ENCODE measurements at places on chromosomes 1 and 21. TPM values are rescaled to one million over a fixed set of nuclear protein-coding genes. Genes with fewer than 3 reads are reported as not detected.

DNA sequence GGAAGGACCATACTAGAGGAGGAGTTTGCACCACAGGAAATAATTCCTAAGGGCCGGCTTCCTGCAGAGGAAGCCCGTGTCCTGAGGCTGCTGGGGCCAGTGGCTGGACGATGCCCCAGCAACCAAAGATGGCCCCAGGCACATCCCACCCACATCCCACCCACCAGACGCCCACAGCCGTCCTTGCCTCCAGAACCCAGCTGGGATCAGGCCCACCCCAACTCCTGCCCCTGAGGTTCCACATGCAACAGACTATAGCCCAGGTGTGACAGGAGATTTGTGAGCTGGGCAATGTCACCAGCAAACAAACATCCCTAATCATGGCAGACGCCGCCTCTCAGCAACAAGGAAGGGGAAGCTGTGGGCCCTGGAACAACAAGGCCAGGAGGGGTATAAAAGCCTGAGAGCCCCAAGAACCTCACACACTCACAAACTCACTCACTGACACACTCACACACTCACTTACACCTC is at the start of gene KRTAP10-9:
TSS of gene KRTAP10-9 (plus strand) at position 421 of the 471 bp plus-strand sequence. CDS start 79 bp downstream, outside the sequence.
- no peak for DNase-seq

DNA sequence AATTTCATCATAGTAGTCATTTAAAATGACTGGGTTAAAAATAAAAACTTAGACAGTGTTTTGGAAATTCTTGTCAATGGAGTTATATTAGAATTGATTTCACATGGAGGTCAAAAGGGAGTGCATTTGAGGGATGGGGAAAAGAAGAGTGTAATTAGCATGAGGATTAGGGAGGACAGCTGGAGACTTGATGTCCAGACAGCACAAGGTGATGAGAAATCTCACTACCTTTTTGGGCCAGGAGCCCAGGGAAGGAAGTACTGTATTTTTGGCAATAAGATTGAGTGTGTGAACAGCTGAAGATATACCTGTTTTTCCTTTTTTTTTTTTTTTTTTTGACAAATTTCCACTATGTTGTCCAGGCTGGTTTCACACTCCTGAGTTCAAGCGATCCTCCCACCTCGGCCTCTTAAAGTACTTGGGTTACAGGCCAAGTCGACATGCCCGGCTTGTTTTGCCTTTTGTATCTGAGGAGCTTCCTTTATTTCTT is 163.6 kb downstream of the PAPPA2 start:
- no peak for DNase-seq

DNA sequence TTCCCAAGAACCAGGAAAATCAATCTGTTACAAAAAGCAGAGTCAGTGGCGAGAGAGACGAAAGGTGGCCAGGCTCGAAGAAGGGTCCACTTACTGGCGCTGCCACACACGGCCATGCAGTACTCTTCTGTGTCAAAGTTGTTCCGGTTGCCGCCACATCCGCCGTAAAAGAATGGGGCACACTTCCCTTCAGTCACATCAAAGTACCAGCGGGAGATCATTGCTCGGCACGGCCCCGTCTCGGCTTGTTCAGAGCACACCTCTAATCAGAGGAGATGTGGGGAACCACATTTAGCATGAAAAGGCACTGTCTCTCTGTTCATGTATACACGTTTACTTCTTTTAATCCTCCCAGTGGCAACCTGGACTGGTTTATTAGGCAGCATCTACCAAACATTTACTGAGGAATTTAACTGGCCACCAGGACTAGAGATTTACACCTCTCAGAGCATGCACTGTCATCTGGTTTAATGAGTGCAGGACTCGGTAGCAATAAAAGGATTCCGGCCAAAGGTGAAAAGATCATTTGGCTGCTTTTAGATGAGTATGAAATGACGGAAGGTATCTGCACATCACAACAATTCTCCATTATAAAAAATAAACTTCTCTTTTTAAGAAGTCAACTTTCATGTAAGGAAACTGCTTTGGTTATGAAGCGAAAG is 170.5 kb downstream of the APP start:
- DNase-seq, result no peak

DNA sequence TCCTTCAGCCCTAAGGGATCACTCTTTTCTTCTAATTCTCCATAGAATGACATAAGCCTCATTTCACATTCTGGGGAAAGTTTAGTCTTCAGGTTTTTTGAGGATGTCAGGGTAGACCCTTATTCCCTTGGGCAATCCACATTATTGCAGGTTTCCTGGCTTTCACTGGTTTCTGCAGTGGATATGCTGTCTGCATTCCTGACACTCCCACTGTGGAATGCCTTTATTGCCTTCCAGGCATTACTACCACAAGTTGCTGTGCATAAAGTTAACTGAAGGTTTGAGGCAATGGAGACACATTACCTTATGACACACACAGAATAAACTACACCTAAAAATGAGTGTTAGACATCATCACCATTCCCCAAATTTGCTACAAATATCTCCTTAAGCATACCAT is 12.7 kb downstream of the FASLG start:
- DNase-seq, result no peak

DNA sequence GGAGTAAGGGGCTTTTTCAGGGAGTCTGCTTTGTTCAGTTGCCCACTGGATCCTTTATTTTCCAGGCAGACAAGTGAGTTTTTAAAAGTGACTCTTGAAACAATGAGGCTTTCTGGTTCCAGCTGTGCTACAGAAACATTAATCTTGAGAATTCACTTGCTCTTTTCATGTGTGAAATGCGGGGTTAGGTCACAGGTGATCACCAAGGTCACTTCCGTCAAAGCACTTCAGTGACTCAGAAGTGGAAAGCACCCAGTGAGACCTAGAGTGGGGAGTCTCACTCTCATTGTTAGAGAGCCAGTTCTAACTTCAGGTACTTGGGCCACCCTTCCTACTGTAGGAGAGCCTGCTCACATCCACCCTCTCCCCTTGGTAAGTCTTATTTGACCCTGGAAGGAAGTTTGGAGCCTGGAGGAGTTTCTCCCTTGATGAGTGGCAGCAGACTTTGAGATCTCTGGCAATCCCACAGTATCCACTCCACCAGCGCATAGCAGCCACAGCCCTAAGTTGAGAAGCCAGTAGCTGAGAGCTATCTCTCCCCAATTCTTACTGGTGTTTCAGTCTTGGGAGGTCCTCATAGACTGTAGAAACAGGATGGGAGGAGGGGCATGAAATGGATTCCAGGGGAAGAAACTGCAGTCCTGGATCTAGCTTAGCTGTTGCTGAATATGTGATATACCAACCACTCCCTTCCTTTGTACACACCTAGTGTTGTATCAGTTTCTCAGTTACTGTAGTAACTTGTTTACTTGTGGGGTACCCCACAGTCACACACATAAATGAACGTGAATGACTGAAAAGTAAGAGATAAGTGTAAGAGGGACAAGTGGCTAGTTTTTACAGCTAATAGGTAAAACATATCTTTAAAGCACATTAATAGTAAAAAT is 3.1 kb downstream of the TACSTD2 start:
- no peak for DNase-seq

DNA sequence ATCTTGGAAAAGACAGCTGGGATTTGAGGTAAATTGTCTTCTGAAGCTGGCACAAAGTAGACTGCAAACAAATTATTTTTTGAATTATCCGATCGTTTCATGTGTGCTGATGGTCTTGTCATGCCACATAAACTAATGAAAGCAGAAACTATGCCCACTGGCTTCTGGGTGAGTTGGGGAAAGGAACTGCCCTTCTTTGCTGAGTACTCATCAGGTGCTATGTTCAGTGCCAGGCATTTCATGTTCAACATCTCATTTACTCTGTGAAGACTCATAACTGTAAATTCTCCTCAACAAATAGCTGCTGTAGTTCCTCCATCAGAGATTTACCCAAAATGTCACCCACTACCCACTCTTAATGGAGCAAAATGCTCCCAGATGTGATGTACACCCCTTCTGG is 1.2 kb downstream of the TRIT1 start:
- DNase-seq, result no peak

- DNase-seq, result peak; percentile 53
Observed at GRCh38 chr1:203682473-203683383, 56.1 kb downstream of the ATP2B4 start.

DNA sequence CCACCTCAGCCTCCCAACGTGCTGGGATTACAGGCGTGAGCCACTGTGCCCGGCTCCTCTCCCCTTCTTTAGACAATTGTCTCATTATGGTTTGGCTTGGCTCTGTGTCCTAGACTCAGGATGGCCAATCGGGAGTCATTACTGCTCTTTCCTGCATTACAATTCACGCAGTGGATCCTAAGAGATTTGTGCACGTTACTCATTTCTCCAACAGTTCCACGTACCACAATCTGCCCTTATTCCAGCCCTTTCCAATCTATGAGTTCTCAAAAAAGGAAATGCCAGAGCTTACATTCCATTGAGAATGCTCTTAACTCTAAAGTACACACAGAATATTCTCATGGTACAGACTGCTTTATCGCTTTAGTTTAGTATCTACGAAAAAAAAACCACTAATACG is 357.0 kb downstream of the GPATCH2 start:
- no peak for DNase-seq

The LGR6 gene
- 0.20 TPM for total RNA-seq

The ADAR gene
- 96.9 TPM for total RNA-seq

The KIF2C gene
- total RNA-seq, result 173 TPM

Measured in K562 (cell line).